Lung (tissue), 17 donors: ENCODE measurements at places on chromosomes 2 and 18. TPM values are rescaled to one million over a fixed set of nuclear protein-coding genes. Genes with fewer than 3 reads are reported as not detected.

Gene UPP2
- not detected for polyA plus RNA-seq

DNA sequence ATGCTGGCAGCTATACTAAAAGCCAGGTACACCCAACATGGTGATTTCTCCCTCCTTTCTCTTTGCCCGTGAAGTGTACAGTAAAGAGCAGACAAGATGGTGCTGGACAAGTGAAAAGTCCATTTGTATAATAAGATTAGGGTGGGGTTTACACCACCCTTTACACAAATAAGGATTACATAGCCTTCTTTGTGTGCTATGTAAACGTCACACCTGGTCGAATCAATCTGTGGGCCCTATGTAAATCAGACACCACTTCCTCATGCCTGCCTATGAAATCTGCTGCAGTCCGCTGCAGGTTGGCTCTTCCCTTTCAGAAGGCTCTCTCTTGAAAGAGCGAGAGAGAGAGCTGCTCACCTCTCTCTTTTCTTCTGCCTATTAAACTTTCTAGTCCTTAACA, 1054.3 kb upstream of the SLC39A10 start:
- DNase-seq, result no peak

DNA sequence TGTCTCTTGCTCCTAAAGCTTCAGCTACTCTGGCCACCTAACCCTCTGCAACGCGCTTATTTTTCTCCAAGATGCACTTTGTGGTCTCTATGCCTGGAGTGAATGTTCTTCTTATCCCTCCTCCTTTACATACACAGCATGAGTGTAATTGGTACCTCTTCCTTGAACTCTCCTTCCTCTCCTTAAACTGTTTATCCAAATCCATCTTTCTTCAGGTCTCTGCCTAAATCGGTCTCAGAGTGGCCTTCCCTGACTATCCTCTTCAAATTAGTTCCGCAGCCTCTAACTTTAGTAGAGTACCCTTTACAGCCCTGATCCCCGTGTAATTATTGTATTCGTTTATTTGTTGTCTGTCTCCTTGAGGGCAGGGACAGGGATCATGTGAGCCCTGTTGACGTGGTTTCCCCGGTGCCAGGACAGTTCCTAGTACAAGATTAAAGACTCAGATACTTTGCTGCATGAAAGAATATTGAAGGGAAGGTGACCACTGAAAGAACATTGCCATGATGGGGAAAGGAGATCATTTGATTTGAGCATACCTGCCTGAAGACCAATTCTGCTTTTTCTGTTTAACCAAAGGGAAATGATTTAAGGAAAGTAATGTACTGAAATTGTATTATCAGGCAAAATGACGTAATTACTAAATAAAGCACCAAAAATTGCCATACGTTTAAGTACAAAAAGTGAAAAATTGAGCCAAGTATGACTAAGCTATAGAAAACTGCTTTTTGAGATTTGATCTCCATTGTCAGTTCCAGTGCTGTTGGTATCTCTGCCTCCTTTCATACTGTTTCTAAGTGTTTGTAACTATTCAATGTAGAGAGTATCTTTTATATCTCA, 1.2 kb downstream of the CNOT9 start:
- peak; percentile 49 for DNase-seq

- no peak for DNase-seq
Observed at GRCh38 chr2:130759906-130760753, 4.8 kb downstream of the AMER3 start.

DNA sequence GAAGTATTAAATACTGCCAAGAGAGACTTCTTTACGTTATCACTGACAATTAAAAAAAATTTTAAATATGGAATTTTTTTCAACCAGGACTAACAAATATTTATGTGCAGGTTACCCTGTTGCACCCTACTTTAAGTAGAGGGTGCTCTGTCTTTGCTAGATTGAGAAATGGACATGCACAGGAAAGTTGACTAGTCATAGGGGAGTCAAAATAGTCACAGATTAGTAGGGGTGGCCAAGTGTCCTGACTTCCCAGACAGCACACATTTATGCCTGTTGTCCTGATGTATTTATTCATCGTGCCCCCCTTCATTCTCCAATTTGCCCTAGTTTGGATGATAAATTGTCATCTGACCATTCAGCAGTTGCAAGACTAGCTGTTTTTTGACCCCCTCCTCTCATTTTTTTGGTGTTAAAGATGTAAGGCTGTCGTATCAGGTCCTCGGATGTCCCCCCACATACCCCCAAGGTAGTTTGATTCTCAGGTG, 20.3 kb downstream of the CAB39 start:
- no peak for DNase-seq

GRCh38 chr2:204638471-204639194, 93.4 kb downstream of the PARD3B start:
- DNase-seq, result peak; percentile 68

GRCh38 chr18:24271381-24272228, 126.0 kb downstream of the OSBPL1A start:
- DNase-seq, result peak; percentile 84

Gene SERPINB7
- 0.22 TPM for polyA plus RNA-seq

- no peak for DNase-seq
Observed at GRCh38 chr18:32152705-32153448, 37.0 kb upstream of the MEP1B start.

Gene LINC00305
- polyA plus RNA-seq, result 0.44 TPM

Gene NIF3L1
- polyA plus RNA-seq, result 23.4 TPM

GRCh38 chr2:134348760-134349159, 94.9 kb downstream of the MGAT5 start:
- DNase-seq, result no peak

Gene TUBB8B
- 0.38 TPM for polyA plus RNA-seq

DNA sequence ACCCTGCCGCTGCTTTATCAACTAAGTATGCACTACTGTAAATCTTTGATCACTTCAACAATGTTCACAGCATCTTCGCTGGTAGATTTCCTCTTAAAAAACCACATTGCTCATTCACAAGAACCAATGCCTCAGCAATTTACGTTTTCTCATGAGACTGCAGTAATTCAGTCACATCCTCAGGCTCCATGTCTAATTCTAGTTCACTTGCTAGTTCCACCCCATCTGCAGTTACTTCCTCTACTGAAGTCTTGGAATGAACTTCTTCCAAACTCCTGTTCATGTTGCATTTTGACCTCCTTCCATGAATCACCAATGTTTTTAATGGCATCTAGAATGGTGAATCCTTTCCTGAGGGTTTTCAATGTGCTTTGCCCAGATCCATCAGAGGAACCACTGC, 35.8 kb downstream of the PRELID3A start:
- no peak for DNase-seq

GRCh38 chr2:70709275-70710037, 58.5 kb downstream of the ADD2 start:
- DNase-seq, result peak; percentile 29

DNA sequence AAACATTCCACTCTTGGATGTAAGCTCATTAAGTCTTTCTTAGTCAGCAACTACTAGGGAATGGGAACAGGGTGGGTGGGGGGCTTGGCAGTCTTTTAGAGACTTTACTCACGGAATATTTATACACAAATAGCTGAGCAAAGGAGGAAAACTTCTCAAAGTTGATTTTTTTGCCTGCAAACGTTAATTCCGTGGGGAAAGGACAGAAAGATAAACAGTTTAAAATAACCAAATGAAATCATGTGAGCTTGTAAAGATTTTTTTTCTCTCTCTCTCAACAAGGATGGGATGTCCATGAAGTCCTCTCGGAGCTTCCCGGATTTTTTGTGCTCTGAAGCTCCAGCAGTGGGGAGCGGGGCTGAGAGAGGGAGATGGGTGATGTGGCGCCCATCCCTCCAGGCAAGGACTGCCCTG, 32.2 kb upstream of the MAT2A start:
- no peak for DNase-seq

DNA sequence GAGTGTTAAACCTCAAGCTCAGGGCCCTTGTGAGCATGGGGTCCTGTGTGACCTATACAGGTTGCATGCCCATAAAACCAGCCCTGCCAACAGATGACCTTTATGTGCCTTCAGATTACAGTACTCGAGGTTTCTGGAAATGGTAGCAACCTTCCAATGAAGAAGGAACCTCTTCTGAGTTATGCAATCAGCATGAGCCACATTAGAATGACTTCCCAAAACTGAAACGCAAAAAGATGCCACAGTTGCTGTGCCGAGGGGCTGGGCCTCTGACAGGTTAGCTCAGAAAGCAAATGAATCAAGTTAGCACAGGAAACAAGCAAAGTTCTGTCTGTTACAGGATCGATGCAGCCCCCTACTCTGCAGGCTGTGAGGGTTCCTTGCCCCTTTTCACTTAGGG, 37.7 kb downstream of the TGFA start:
- DNase-seq, result no peak

GRCh38 chr2:20065885-20066602, 14.6 kb upstream of the LAPTM4A start:
- peak; percentile 64 for DNase-seq

DNA sequence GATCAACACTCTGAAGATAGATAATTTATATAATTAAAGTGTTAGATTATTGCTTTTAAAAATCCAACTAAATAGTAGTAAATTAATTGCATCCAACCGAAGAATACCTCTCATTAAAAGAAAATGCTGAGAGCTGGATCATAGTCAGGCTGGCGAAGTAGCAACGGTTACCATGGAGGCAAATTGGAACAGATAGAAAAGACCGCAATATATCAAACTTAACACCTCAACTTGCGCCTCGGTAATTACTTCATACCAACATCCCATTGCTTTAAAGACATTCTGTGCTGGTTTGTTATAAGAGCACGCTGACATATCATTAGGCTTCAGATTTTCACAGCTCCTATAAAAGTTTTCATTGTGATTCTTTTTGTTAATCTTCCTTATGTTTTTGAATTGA, 183.8 kb upstream of the ZC3H15 start:
- no peak for DNase-seq

Gene IL1RN
- 9.6 TPM for polyA plus RNA-seq

DNA sequence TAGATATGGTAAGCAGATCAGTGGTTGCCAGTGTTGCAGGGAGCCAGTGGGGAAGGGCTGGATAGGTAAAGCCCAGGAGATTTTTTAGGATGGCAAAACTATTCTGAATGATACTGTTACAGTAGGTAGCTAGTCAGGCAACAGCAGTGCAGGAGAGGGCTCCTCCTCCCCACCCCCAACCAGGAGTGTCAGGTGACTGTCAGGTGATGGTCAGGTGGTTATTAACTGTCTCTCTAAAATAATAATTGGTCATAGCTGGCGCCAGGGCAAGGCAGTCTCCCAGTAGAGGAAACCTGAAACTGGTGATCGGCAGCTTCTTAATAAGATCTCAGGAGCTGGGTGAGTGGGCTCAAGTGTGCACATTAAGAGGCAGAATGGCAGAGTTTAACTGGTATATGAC, 201.6 kb upstream of the PARD3B start:
- DNase-seq, result peak; percentile 28

Gene HAAO
- 6.2 TPM for polyA plus RNA-seq

DNA sequence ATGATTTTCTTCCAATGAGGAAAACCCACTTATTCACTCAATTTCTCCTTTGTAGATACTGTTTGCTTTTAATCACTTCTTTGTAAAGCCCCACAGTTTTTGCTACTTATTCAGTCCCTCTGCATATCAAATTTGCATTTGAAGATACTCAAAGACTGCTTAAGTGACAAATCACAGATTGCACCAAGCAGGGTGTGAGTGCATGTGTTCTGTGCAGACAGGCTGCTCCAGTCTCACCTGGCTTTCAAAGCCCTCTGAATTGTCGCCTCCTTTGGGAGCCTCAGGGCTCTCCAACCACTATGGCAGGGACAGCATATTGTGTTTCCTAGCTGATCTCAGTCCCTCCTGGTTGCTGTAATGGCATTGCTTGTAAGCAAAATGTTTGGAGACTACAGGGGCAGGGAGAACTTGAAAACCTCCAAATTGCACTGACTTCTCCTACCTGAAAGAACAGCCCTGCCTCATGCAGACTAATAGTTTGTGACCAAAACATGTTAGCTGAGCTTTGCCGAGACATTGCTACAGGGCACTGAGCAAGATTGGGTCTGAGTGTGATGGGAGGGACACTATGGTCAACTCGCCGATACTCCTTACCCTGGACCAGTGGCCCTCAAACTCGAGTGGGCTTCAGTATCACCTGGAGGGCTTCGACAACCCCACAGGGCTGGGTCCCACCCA, 96.8 kb downstream of the POLE4 start:
- DNase-seq, result no peak

GRCh38 chr18:3260995-3261372, 949 bp upstream of the MYL12B start:
- DNase-seq, result no peak

DNA sequence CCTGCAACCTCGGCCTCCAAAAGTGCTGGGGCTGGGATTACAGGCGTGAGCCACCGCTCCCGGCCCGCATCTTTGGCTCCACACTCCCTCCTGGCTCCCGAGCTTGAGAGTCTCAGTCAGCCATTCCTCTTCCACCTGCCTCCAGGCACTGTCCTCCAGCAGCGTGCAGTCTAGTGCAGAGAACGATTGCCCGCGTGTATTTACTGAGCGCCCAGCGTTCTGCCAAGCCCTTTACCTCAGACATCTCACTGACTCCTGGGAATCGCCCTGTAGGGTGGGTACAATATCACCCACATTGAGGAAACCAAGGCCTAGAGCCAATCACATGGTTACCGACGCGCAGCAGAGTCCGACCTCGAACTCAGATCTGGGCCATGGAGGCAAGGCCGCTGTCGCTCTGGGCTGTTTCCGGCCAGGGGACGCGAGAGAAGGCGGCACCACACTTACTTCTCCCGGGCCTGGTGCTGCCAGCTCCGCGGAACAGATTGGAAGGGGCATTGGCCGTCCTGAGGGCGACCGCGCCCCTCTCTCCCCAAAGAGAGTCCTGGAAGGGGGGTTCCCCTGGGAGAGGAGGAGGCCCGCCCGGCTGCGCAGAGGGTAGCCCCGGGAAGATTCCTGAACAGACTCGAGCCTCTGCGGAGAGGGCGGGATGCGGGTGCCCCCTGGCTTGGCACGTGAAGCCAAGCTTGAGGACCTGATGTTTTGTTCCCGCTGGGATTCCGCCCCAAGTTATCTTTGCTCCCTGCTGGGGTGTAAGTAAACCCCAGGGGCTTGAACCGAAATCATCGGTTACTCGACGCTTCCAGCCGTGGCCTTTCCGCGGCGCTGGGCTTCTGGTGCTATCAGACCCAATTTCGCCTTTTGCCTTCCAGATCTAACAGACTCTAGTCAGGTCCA, 5.2 kb upstream of the DLX2 start:
- DNase-seq, result peak; percentile 14

- DNase-seq, result no peak
Observed at GRCh38 chr2:233044974-233045605, 12.6 kb downstream of the NEU2 start.

Gene RNMT
- 9.1 TPM for polyA plus RNA-seq

GRCh38 chr2:43254331-43254730, 27.9 kb upstream of the ZFP36L2 start:
- DNase-seq, result no peak

DNA sequence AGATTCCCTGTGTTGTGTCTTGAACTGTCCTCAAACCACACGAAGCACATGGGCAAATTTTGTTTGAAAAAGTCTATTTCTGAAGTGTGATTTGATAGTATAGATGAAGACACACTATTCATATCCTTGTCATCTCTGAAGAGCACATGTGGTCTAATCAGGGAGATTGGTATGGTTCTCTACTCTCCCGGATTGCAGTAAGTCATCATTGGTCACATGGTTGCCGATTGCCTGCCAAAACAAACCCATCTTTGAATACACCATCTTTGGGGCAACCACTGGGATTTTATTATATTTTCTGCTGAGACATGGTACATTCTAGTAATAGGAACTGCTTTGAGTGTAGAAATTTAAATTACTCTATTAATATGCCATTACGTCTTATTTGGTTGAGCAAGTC, 186.9 kb downstream of the MYO1B start:
- no peak for DNase-seq
